AG20443 (cell line): ENCODE measurements at places on chromosomes 7 and 10.

DNA sequence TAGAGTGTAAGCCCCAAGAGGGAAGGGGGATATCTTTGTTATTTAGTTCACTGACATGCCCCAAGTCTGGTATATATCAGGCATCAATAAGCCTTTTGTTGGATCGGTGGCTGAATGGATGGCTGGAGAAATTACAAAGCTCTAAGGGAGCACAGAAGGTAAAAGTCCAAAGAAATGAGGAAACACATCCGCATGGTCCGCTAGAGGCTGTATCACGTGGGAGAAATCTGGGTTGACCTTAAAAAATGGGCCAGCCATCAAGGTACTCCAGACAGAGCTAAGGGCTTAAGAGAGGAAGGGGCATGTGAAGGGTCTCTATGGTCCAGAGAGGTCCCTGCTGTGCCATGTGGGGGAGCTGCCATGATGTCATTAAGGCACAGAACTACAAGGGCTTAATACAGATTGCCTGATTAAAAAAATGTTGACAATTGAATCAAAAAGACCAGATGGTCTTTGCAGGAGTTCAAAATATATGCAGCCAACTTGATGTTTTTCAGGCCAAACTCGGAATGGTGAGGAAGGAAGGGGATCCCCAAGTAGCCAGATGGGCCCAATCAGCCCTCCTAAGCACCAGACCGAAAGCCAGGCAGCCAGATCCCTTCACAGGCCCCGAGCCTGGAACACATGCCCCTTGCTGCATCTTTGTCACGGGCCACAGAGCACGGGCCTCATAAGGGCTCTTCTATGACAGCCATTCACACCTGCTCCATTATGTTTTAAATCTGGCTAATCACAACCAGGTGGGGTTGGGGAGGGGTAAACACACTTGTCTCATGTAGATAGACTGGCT, 31.9 kb downstream of the SCRN1 start:
- no peak for DNase-seq

DNA sequence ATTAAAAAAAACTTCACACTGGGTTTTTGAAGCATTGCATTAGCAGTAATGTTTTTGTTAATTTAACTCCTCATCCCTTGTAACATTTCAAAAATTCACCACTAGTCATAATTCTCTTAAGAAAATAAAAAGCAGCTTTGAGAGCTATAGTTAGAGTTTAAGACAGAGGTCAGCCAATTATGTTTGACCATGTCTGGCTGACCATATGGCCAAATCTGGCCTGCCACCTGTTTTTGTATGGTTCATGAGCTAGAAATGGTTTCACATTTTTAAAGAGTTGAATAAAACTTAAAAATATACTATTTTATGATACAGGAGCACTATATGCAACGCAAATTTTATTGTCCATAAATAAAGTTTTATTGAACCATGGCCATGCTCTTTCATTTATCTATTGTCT, 73.0 kb upstream of the LRRTM3 start:
- no peak for DNase-seq

DNA sequence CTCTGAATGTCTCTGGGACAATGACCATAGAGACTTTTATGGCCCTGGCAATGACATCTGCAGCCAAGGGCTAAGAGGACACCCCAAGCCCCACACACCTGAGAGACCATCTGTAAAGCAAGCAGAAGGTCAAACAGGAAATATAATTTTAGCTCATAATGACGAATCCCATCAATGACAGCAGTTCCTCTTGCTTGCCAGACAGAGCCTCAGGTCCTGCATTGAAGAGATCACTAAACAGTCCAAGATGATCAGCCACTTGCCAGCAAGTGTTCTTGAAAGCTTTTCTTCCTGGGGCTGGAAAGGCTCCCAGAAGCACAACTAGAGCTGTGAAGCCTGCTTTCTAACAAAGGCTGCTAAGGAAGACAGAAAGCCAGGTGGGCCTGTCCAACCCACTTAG, 993.7 kb upstream of the AUTS2 start:
- no peak for DNase-seq

DNA sequence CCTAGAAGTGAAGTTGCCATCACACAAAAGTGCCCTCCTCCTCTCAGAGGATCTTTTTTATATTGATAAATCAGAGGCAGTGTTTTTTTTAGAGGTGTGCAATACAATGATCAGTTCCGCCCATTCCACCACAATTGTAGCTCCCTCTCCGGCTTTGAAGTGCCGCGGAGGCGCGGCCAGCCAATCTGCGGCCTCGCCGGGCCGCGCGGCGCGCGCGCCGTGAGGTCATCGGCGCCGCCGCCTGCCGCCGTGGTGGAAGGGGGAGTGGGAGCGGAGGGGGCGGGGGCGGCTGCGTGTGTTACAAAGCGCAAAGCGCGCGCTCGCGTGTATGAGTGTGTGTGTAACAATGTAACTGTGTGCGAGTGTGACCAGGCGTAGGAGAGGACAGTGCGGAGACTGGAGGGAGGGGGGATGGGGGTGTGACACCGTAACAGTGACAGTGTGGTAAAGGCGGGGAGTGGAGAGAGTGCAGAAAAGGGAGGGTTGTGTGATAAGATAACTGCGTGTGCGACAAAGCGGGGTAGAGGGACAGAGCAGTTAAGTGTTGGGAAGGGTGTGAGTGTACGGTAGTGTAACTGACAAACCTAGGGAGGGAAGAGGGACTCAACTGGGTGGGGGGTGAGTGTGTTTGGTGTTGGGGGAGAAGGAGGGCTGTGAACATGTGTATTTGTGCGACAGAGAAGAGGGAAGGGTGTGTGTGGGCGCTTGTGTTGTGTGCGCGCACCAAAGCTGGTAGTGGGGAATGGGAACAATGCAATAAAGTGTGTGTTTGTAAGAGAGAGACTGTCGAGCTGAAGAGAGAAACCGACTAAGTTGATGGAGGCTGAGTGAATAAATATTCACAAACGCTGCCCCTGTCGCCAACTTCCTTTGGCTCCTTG, at the start of gene SP8:
TSS of gene SP8 (minus strand) at position 108 of the 881 bp plus-strand sequence. CDS start at position 20, 88 bp downstream.
- DNase-seq: peak; percentile 45
